ENCODE measurements at places on chromosomes 2 and 18.

- no peak for DNase-seq
Observed at GRCh38 chr2:53633441-53633840, 134.2 kb upstream of the CHAC2 start.

DNA sequence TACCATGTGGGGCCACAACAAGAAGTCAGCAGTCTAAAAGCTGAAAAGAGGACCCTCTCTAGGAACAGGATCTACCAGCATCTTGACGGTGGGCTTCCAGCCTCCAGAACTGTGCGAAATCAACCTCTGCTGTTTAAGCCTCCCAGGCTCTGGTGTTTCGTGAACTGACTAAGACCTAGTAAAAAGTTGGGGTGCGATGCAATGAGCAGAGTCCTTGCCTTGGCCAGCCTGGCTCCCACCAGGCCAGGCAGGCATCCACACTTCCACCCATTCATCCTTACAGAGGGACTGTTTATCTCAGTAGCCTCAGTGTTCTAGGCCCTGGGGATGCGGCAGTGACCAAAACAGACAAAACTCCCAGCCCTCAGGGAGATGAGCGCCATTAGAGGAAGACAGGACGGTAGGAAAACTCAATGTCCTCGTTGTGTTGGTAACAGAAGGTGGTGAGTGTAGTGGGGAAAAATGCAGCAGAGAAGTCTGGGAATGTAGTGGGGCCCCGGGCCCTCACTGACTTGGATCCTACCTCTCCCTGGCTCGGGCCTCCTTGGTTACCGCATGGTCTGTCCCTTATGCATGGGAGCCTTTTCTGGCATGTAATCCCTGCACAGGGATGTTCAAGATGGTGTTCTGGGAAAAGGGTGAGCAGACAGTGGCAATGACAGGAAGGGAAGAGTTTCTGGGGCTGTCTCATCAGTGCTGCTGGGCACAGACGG, 271.8 kb upstream of the HS6ST1 start:
- no peak for DNase-seq

- no peak for DNase-seq
Observed at GRCh38 chr2:42754021-42754775, 9.7 kb downstream of the OXER1 start.

DNA sequence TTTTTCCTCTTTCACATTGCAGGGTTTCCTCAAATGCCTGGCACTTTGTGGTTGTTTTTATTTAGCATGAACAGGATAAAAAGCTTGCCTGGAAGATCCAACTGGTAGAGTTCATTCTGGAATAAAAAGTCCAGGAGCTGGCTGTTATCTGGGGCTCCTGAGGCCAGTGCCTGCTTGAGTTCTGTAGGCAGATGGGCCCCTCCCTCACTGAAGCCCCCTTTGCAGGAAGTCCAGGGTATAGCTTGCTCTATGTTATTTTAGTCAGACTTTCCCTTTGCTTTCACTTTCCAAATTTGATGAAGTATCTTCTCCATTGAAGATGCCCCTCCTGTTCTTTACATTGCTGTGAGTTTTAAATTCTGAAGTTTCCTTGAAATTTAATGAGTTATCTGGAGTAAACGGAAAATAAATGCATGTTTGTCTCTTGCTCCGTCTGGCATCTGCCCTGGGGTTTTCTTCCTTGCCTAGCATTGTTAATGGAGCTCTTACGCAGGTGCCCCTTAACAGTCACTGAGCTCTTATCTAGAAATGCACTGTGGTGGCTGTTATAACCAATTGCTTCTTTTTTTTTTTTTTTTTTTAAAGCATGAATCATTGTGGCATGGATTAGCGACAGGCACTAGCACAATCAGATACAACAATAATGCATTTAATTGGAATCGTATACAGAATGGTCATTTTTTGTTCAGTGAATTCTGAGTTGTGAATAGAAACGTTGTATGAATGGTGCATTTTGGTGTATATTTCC, 27.0 kb upstream of the LPIN1 start:
- no peak for DNase-seq

- no peak for DNase-seq
Observed at GRCh38 chr2:186294248-186294888, 191.7 kb upstream of the ZC3H15 start.

- no peak for DNase-seq
Observed at GRCh38 chr18:37450434-37451132, 115.0 kb downstream of the CELF4 start.

DNA sequence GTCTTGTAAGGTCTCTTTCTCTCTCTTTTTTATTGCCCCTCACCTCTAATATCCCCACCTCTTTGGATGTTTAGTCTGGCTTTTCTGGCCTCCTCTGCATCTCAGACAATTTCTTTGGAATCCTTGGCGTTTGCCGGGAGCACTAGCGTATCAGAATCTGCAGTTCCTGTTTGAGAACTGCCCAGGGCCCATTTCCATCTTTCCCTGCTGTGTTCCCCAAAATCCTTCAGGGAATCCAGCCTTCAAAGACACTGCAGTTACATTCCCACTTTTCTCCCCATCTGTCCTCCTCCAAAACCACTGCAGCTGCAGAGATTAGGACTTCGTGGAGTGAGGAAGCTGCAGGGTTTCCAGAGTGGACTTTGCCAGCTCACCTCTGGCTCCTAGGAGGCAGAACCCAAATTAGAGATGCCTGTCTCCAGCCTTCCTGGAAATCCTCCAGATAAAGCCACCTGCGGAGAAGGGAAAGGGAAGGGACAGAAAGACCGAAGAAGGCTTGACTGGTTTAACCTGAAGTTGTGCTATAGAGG, 2.7 kb downstream of the VSNL1 start:
- no peak for DNase-seq

- no peak for DNase-seq
Observed at GRCh38 chr2:101107241-101107640, 43.9 kb downstream of the TBC1D8 start.

DNA sequence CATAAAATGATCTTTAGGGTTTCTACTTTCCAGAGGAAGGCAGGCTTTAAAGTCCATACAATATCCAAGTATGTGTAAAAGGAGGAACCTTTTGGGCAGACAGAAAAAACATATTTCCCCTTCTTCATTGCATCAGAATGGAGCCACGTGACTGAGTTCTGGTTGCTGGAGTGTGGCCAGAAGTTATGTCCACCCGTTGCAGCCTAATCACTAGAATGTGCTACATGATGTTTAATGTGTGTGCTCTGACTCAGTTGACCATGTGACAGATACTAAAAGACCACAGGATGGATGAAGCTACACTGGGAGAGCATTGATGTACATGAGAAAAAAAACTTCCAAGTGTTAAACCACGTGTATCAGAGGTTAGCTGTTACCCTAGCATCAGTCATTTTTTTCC, 460.9 kb downstream of the RIT2 start:
- no peak for DNase-seq

DNA sequence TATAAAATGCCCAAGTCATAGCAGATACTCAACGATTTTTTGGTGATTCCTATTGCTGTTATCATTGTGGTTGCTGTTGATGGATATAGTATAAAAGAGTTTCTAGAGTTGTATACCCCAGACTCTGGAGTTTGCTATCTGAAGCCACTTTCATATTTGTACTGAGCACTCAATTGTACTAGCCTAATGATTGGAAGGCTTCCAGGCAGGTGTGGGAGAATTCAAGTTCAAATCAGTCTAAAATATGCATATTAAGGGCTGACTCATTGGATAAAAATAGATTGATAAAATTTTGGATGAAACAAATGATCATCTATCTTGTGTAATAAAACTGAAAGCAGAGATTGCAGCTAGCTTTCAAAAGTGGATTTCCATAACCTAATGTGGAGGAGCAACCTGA, 122.9 kb downstream of the NEB start:
- DNase-seq = no peak

GRCh38 chr2:229412686-229413085, 141.6 kb upstream of the PID1 start:
- DNase-seq = no peak

DNA sequence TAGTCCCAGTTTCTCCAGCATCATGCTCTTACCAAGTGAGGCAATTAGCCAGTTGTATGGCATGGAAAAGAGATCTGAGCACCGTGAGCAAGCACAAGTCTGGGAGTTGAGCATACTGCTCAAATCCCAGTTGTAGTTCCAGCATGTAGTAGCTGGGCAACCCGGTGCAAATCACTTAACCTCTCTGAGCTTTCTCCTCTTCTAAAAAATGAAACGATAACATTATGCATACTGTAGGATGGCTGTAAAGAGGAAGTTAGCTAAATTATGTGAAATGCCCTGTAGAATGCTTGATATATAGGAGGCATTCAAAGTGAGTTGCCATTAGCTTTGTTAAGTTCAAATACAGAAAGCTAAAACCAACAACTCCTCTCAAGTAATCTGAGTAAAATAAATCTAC, 164.0 kb upstream of the ZEB2 start:
- DNase-seq = no peak

GRCh38 chr2:215517391-215517790, 81.5 kb upstream of the FN1 start:
- no peak for DNase-seq

GRCh38 chr2:227653419-227653818, 13.2 kb upstream of the SCYGR5 start:
- DNase-seq = no peak

GRCh38 chr2:18596993-18597392, 7.6 kb upstream of the NT5C1B start:
- no peak for DNase-seq

GRCh38 chr18:12271376-12272235, 17.4 kb downstream of the CIDEA start:
- DNase-seq = peak; percentile 87

GRCh38 chr18:13809531-13810255, 14.3 kb upstream of the MC5R start:
- no peak for DNase-seq

GRCh38 chr18:48667276-48668254, 128.7 kb downstream of the CTIF start:
- no peak for DNase-seq

- no peak for DNase-seq
Observed at GRCh38 chr2:62116983-62117382, 78.9 kb upstream of the B3GNT2 start.

- no peak for DNase-seq
Observed at GRCh38 chr2:189337656-189338055, 103.6 kb upstream of the WDR75 start.

DNA sequence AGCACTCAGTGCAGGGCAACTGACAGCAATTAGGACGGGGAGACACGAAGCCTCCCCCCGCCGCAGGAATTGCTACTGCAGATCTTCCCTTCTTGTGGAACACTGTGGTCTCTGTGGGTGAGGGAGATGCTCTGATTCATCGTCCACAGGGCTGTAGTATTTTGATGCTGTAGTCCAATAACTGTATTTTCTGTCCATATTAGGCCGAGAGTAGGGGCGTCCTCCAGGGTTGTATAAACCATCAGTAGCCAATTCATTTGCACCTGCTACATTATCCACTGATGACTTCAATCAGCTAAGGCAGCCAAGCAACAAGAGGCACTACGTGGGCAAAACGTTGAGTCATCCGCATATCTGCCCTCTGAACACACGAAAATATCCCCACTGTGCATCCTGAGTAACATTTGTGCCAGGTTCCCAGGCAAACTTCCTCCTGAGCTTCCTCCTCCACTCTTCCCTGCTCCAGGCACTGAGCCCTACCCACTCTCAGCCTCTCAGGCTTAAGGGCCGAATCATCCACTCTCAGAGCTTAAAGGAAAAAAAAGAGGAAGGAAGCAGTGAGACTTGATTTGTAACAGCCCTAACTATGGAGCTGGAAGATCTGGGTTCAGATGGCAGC, 62.1 kb downstream of the LBH start:
- DNase-seq = no peak

DNA sequence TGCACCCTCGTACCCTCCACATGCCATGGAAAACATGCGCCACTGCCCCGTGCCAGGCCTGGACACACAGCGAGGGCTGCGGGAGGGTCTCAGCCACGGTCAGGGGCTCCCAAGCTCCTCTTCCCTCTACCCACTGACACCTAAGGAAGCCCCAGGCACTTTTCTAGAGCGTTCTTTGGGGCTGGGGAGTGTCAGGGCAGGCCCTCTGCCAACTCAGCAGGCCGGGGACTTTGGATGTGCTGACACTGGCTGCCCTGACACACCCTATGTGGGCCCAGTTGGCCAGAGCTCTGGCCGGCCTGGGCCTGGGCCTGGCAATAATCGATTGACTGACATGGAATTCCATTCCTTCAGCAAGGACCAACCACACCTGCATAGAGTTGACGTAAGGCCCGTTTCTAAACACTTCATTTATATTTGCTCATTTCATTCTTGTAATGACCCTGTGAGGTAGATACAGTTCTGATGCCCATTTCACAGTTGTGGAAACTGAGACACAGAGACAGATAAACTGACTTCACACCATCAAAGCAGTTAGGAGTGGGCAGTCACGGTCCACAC, 70.5 kb downstream of the ZFP36L2 start:
- no peak for DNase-seq

DNA sequence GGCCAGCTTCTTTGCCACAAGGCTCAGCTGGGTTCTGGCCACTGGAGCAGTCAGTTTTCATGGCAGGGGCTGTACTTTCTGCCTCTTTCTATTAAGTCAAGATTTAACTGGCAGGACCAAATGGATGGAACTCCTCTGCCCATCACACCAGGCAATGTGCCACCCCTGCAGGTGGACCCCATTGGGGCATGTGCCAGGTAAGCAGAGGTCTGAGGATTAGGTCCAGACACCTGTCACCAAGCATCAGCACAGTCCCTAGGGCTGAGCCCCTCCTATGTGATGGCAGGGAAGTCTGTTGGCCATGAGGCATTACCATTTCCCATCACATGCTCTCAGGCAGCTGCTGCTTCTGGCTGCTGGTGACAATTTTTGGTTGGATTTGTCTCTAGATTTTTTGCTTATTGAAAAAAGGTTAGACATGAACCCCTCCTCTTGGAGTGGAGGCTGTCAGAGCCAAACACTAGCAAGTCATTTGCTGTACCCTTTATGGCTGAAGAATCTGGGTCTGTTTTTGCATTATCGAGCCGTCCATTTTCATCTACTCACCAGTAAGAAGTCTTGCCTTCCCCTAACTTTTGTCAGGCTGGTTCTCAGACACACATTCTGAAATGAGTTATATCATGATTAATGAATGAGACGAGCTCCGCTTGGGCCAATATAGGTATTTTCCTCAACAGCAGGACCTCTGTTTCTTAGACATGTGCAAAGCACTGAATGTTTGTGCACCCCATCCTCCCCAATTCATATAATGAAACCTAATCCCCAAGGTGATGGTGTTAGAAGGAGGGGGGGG, 328.0 kb downstream of the TSN start:
- no peak for DNase-seq

DNA sequence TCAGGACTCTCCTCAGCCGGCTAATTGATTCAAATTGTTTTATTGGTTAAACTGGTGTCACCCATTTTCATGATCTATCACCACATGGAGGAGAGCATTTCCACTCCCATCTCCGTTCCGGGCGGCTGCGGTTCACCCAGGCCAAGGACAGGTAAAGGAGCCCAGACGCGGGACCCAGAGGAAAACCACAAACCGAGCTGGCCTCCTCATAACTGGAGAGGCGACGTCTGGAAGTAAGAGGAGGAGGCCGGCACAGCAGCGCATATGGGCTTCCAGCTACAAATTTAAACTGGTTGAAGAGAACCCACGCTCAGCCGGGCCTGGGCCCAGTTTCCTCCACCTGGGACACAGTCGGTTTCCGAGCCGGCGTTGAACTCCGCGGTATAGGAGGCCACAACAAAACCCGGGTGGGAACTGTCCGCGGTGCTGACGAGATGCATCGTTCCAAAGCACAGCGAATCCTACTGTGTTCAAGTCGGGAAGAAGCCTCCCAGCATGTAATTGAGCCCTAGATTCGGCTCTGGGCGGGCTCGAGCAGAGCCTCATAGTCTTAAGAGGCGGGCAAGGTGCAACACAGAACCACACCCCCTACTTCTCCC, 3.0 kb upstream of the SKOR2 start:
- DNase-seq = no peak

GRCh38 chr18:55544014-55544413, 44.0 kb downstream of the TCF4 start:
- no peak for DNase-seq

Measured in GM19239 (cell line).